Endodermal cell (in vitro differentiated cells): ENCODE measurements at places on chromosomes 3 and 15. TPM values are rescaled to one million over a fixed set of nuclear protein-coding genes. Genes with fewer than 3 reads are reported as not detected.

Gene C3orf85
- total RNA-seq = not detected in 3 replicates

Gene TM4SF18
- 0.58 TPM in 1 of 3 replicates, not detected in the others for total RNA-seq

DNA sequence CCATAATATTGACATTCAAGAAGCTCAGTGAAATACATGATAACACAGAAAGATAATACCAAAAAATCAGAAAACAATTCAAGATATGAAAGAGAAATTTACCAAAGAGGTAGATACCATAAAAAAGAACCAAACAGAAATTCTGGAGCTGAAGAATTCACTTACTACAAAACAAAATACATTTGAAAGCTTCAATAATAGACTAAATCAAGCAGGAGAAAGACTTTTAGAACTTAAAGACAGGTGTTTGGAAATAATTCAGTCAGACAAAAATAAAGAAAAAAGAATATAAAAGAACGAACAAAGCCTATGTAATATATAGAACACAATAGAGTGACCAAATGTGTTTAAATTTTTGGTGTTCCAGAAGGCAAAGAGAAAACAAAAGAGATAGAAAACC is 158.7 kb downstream of the MOBP start:
- DNase-seq = no peak

GRCh38 chr3:12557473-12558100 is 700 bp downstream of the MKRN2 start:
- DNase-seq = no peak

GRCh38 chr3:186526256-186526606 is 17.9 kb downstream of the CRYGS start:
- no peak for DNase-seq

Gene CCR3
- total RNA-seq = not detected in 3 replicates

- no peak for DNase-seq
Measured at GRCh38 chr15:44435893-44436667, 8.7 kb downstream of the CTDSPL2 start.

Gene RTP3
- total RNA-seq = not detected in 3 replicates

Gene CAND2
- total RNA-seq = 3.4 to 15.0 TPM (median 13.4 TPM) in 3 replicates

DNA sequence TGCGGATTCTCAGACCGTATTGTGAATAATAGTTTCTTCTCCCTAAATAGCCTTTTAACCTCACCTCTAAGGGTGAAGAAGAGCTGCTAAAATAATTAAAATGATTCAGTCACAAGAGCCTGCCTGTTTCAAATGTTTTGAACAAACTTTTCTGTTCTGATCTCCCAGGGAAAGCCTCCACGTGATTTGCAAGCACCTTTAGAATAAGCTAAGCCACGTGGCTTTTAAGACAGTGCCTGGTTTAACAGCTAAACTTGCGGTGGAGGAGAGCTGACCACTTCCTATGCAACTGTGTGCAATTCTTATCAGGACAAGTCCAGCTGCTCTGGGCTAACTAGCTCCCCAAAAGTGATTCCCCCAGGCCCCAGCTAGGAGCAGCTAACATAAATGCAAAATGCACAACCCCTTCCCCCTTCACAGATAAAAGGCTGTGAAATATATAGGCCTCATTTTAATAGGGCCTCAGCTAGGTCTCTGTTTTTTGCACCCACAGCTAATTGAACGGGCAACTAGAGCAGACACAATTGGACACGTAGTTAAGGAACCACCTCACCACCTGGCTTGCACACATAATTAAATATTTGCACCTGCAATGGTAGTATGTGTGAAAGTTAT is 401.2 kb upstream of the NR2F2 start:
- DNase-seq = no peak

GRCh38 chr3:123783050-123783689 is 101.0 kb downstream of the MYLK start:
- DNase-seq = no peak

DNA sequence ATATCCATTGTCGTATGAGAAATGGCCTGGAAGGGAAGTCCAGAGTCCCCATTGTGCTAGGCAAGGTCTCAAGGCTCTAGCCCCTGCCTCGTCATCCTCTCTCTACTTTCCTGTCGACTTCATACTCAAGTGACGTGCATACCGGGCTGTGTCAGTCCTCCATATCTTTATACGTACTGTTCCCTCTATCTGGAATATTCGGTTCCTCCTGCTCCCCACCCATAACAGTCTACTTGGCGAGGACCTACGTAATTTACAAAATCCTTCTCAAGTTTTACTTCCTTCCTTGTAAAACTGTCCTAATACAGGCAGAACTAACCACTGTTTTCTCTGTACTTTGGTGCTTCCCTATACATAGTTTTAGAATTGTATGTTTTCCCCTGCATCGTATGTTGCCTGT is 2.2 kb upstream of the ALPK3 start:
- no peak for DNase-seq

DNA sequence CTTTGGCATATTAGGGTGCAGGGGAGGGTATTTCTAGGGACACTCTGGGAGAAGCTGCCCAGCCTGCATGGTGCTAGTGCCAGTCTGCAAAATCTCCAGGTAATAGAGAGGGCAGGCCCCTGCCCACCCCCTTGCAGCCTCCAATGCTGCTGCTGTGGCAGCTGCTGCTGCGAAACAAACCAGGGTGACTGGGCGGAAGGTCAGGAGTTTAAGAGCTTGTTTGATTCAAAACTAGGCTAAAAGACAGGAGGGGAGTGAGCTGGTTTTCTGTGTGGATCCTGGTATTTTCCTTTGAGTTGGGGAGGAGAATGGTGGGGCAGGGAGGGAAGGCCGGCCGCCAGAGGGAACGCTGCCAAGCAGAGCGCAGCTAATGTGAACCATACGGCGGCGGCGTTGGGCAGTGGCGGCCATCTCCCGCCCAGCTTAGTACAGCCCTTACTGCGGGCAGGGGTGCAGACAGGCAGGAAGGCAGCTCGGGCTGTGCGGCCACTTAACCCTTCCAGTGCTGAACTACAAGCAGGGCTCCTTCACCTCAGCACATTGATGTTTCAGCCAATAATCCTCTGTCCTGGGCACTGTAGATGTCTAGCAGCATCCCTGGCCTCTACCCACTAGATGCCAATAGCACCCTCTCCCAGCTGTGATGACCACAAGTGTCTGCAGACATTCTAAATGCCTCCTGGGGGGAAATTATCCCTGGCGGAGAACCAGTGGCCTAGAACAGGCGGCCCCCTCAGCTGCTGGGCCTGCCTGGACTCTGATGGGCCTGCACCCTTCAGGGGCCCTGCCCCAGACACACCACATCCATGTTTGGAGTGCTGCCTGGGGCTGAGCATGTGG is 125.7 kb downstream of the EEFSEC start:
- DNase-seq = peak; percentile 72

Gene CDV3
- 118 and 119 TPM in 2 replicates for total RNA-seq

GRCh38 chr3:196287090-196287439 is 461 bp downstream of the PCYT1A start:
- DNase-seq = no peak

GRCh38 chr3:43859766-43860165 is 169.0 kb downstream of the ABHD5 start:
- no peak for DNase-seq

GRCh38 chr3:149621218-149622005 is 36.4 kb downstream of the WWTR1 start:
- DNase-seq = no peak

- no peak for DNase-seq
Measured at GRCh38 chr3:194121891-194122631, 13.9 kb upstream of the HES1 start.

Gene C15orf61
- 3.0 and 3.6 TPM in 2 replicates for total RNA-seq

DNA sequence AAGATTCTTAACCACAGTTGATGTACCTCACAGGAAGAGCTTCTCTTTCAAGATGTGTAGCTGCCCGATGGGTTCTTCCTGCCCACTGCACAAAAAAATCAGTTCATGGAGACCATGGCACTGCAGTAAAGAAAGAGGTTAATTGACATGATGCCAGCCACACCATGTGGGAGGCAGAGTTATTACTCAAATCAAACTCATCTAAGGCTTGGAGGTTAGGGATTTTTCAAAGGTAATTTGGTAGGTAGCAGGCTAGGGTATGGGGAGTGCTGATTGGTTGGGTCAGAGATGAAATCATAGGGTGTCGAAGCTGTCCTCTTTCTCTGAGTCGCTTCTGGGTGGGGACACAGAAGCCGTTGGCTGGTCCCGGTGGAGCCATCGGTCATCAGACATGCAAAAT is 57.4 kb upstream of the BDH1 start:
- no peak for DNase-seq

- DNase-seq = no peak
Measured at GRCh38 chr15:44029940-44030568, 165.0 kb downstream of the FRMD5 start.

Gene OR5K2
- not detected in 3 replicates for total RNA-seq

- no peak for DNase-seq
Measured at GRCh38 chr3:171159024-171159821, 132.7 kb upstream of the SLC2A2 start.

Gene DIPK2A
- 41.3 and 42.5 TPM in 2 replicates for total RNA-seq

DNA sequence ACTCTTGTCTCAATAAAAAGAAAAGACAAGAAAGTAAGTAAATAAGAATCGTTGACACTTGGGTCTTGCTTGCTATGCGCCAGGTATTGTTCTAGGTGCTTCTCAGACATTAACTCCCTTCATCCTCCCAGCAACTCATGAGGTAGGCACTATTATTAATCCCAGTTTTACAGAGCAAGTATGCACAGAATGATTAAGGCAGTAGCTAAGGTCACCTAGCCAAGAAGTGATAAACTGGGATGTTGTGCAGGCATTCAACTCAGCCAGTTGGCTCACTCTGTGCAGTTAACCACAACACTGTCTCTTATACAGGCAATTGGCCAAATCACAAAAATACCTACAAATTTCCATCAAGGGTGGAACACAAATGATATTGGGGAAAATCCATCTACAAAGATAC is 1.7 kb upstream of the C3orf33 start:
- no peak for DNase-seq

DNA sequence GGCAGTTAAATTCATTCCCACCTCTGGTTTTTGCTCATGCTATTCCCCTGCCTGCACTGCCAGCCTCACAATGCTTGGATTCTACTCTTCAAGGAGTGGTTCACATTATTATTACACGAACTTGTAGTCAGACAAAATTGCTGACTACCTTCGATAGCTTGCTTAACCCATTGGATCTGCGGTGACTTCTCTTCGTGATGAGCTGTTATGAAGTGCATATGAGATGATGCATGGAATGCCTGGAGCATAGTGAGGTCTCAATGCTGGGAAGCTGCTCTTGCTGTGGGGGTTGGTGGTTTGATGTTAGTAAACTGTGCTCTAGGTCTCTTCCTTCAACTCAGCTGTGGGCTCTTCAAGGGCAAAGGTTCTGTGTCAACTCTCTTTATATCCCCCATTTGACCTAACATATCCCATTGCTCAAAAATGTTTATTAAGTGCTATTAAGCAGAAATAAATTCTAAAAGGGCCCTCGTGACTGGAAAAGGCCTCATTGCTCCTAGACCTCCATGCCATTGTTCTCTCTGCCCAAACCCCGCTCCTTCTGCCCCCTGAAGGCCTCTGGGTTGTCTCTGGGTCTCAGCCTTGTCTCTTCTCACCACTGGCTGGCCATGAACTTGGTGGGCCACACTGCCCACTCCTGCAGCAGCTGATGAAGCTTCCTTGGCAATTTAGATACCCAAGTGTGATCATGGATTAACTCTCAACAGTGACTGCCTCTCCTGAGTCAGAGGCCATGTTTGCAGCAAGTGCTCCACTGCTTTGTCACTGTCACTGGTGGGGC is 4.5 kb upstream of the SLCO2A1 start:
- DNase-seq = no peak

DNA sequence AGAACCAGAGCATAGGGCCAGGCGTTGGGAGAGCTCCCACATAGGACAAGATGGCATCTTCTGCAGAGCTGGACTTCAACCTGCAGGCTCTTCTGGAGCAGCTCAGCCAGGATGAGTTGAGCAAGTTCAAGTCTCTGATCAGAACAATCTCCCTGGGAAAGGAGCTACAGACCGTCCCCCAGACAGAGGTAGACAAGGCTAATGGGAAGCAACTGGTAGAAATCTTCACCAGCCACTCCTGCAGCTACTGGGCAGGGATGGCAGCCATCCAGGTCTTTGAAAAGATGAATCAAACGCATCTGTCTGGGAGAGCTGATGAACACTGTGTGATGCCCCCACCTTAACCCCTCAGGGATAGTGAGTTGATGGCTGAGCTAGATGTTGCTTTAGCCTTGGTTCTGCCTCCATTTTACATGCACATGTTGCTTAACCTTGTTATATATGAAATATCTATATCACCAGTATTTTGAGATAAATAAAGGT is at the start of gene PYDC2:
TSS of gene PYDC2 (plus strand) at position 51 of the 483 bp plus-strand sequence. CDS start at position 51, 0 bp downstream.
- no peak for DNase-seq
